Activated CD8-positive, alpha-beta memory T cell treated with anti-CD3 and anti-CD28 coated beads, Interleukin-2, amount 10 ng/mL, durations not matched to agents 7 days and 5 days (primary cell): ENCODE measurements at places on chromosomes 7 and 10.

DNA sequence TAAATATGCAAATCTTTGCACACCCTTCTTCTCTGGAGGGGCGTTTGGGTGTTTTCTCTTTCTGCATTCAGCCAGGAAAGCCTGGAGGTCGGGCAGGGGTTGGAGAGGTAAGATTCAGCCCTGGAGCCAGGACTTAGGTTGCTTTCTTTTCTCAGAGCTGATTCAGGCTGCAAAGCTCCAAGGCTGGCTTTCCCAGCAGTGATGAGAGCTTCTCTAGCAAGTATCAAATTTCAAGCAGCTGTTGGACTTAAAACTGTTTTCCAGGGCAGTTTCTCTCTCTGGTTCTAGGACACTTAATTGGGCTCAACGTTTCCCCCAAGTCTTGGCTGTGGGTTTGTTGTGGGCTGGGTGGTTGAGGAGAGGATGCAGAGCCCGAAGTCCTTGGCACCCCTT, 608 bp downstream of the AKR1B10 start:
- DNase-seq, result no peak

GRCh38 chr10:25113191-25114035, 61.4 kb upstream of the GPR158 start:
- peak; percentile 58 for DNase-seq

DNA sequence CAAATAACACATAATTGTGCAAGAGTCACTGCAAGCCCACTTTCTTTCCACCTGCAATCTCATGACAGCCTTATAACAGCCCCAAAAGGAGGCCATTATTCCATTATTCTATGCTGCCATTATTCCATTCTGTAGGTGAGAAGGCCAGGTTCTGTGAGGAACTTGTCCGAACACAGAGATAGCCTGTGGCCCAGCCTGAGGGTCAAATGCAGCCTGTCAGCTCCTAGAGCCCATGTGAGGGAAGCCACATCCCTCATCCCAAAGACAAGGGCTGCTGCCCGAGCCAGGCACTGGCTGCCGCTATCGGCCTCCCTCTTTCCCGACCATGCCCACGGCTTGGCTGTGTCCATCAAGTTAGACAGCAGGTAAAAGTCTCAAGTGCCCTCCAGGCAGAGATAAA, 24.1 kb upstream of the C10orf71 start:
- DNase-seq, result peak; percentile 14

- DNase-seq, result no peak
These were observed 8.1 kb downstream of the PRPS1L1 start for GRCh38 chr7:18019555-18019954.

DNA sequence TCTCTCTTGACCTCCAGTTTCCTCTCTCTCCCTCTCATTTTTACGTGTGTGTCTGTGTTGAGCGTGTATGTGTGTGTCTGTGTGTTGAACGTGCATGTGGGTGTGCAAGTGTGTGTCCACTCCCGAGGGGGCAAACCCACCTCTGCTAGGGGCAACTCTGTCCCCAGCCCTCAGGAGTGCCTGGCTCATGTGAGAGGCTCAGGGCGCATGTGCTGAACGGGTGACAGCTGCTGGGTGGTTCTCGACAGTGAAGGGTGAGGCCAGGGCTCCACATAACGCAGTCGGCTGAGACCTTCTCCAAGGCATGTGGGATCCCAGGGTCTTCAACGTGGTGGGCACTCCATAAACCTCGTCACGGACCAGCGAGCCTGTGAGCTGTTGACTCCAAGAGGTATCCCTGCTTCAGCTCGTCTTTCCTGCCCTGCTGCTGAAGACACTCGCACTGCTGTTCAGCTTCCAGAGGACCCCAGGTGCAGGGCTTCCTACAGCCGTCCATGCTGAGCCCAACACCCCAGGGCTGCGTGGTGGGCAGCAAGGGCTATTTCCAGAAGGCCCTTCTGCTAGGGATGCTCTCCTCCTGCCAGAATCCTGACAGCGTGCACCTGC, 361.6 kb upstream of the SHH start:
- DNase-seq, result no peak

- no peak for DNase-seq
These were observed 63.5 kb downstream of the FAM204A start for GRCh38 chr10:118278649-118279048.

GRCh38 chr7:73852500-73852899, 8.5 kb upstream of the TMEM270 start:
- no peak for DNase-seq

DNA sequence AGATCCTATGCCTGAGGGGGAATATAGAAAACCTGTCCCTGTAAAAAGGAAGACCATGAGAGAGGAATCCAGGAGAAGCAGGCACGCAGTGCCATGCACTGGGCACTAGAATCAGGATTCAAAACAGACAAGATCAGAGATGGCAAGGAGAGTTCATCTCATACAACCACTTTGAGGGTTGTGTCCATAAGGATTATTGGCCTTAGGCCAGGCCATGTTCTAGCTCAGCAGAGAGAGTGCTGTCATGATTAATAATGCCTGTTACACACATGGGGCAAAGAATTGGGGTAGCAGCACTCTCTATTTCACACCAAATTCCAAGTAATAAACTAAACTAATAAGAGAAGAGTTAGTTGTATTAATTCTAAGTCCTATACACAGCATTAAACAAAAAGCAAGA, 29.1 kb downstream of the EZH2 start:
- no peak for DNase-seq

GRCh38 chr10:5467634-5468255, 31.6 kb downstream of the CALML5 start:
- no peak for DNase-seq

GRCh38 chr10:98080494-98080893, 50.1 kb upstream of the CRTAC1 start:
- no peak for DNase-seq

GRCh38 chr7:3191548-3191947, 109.5 kb upstream of the SDK1 start:
- no peak for DNase-seq

DNA sequence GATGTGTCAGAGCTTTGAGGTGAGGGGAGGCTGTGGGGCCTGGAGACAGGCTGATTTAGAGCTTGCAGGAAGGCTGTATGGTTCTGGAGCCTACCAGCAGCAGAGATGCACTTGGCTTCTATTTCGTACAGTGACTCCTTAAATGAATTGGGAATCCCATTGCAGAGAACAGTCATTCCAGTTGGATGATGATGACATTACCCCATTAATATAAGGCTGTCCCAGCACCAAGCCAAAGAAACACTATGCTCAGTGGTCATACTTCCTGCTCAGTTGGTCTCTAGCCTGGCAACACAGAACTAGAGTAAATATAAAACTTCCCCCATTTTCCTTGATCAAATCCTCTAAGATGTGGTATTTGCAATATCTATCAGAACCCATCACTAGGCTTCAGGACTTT, 5.7 kb upstream of the CLEC5A start:
- DNase-seq, result no peak

- no peak for DNase-seq
These were observed 138.0 kb downstream of the VIPR2 start for GRCh38 chr7:159006610-159007130.
